ENCODE measurements at places on chromosomes 2 and 18. TPM values are rescaled to one million over a fixed set of nuclear protein-coding genes. Genes with fewer than 3 reads are reported as not detected.

The ATOH8 gene
- 0.07 TPM for total RNA-seq

The MC5R gene
- total RNA-seq, result not detected

The RAD51AP2 gene
- total RNA-seq, result 0.14 TPM

The SERPINB12 gene
- 0.28 TPM for total RNA-seq

The SLC19A3 gene
- 0.23 TPM for total RNA-seq

The LAMA1 gene
- total RNA-seq, result 14.5 TPM

The GALM gene
- total RNA-seq, result 8.6 TPM

The MYO3B gene
- total RNA-seq, result 3.3 TPM

The CCDC74A gene
- 12.1 TPM for total RNA-seq

The OXER1 gene
- total RNA-seq, result not detected

The HOXD11 gene
- not detected for total RNA-seq

The SCYGR4 gene
- not detected for total RNA-seq

The C1QL2 gene
- not detected for total RNA-seq

The TMEM182 gene
- 2.5 TPM for total RNA-seq

The PMAIP1 gene
- 6.3 TPM for total RNA-seq

The FHOD3 gene
- 18.7 TPM for total RNA-seq

The VIT gene
- not detected for total RNA-seq

The GALNT13 gene
- total RNA-seq, result not detected

The SEC11C gene
- total RNA-seq, result 42.3 TPM

The EVA1A gene
- total RNA-seq, result 26.4 TPM

The ARMC9 gene
- total RNA-seq, result 10.4 TPM

The RTKN gene
- total RNA-seq, result 58.1 TPM

The LIMS3 gene
- 1.4 TPM for total RNA-seq

The SLC9A4 gene
- total RNA-seq, result not detected

The NOSTRIN gene
- 0.42 TPM for total RNA-seq

Measured in airway epithelial cell (primary cell).